ENCODE measurements at places on chromosomes 13 and 19.

DNA sequence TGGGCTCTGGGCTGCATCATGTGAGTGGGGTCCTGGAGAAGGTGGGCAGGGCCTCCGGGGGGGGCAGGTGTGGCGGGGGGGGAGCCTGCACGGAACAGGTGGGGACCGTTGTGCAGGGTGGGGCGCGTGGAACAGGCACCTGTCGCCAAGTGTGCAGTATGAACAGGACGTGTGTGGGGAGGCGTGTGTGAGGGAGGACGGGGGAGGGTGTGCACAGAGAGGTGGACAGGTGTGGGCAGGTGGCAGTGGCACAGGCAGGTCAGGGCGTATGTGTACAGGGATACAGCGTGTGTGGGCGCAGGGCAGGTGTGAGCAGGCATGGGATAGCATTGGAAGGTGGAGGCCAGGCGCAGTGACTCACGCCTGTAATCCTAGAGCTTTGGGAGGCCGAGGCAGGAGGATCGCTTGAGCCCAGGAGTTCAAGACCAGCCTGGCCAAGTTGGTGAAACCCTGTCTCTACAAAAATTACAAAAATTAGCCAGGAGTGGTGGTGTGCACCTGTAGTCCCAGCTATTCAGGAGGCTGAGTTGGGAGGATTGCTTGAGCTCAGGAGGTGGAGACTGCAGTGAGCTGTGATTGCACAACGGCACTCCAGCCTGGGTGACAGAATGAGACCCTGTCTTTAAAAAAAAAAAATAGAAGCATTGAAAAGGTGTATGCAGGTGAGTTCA lies 3.2 kb downstream of the PLK5 start:
- no peak for DNase-seq

DNA sequence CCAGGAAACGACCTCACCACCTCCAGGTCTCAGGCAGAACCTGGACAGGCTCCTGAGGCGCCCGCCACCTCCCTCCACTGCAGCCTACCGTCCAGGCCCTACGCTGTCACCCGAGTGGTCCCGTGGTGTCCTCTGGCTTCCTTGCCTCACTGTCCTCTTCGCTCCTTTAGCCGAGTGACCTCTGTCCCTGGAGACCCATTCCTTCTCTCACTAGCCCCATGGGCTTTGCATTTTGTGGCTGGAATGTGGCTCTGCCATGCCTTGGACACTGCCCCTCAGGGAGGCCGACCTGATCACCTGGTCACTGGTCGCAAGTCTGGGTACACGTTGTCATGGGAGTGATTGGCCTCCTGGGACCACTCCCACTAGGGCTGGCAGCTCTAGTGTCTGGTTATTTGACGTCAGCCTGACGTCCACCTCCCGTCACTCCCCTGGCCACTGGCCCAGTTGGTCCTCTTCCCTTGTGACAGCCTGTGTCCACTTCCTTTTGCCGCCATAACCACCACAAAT lies 17.9 kb downstream of the SLC25A42 start:
- no peak for DNase-seq

GRCh38 chr13:101942038-101942437 lies 459.8 kb downstream of the FGF14 start:
- DNase-seq, result no peak

DNA sequence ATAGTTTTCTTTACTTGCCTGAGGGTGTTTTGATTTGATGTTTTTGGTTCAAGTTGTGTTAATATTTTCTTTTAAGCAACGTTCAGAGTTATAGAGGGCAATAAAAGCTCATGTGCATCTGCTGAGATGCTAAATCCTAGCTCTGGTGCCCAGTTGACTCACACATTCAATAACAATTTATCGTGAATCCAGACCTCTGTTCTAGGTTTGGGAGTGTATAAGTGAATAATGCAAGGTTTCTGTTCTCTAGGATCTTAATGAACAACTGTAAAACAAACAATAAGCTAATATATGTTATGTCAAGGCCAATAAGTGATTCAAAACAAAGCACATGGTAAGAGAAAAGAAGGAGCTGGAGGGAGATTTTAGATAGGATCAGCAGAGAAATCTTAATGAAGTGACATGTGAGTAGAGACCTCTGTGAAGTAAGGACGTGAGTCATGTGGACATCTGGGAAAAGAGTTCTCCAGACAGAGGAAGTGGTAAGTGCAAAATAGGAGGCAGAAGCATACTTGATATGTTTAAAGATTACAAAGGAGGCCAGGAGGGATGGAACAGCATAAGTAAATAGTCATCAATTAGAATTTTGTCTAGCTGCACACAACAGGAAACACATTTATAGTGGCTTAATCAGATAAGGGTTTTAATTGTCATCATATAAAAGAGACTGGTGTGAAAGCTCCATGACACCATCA lies 278.5 kb upstream of the HTR2A start:
- DNase-seq, result no peak

- no peak for DNase-seq
Measured at GRCh38 chr13:110233951-110234280, 73.0 kb downstream of the COL4A1 start.

- peak; percentile 50 for DNase-seq
Measured at GRCh38 chr19:36489920-36490415, 607 bp upstream of the ZNF566 start.

- DNase-seq, result no peak
Measured at GRCh38 chr19:29320618-29321017, 107.7 kb upstream of the UQCRFS1 start.

DNA sequence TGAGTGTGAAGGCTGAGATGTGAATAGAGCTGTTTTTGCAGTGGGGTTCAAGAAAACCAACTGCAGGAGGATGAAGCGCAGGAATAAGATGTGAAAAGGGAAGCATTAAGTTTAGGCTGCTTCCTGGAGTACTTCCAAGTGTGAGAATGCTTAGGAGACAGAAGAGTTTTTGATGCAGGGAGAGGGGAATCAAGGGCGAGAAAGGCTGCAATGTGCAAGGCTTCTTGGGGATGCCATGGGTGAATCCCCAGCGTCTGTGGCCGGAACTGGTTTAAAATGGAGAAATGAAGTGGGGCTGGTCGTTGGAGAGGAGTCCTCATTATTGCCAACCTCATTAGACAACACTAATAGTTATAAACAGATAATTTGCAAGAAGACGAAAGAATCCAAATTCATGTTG lies 764.9 kb downstream of the LIG4 start:
- DNase-seq, result no peak

- DNase-seq, result no peak
Measured at GRCh38 chr19:33725567-33725966, 71.1 kb upstream of the KCTD15 start.

GRCh38 chr19:32223106-32223505 lies 122.3 kb upstream of the ZNF507 start:
- DNase-seq, result no peak

DNA sequence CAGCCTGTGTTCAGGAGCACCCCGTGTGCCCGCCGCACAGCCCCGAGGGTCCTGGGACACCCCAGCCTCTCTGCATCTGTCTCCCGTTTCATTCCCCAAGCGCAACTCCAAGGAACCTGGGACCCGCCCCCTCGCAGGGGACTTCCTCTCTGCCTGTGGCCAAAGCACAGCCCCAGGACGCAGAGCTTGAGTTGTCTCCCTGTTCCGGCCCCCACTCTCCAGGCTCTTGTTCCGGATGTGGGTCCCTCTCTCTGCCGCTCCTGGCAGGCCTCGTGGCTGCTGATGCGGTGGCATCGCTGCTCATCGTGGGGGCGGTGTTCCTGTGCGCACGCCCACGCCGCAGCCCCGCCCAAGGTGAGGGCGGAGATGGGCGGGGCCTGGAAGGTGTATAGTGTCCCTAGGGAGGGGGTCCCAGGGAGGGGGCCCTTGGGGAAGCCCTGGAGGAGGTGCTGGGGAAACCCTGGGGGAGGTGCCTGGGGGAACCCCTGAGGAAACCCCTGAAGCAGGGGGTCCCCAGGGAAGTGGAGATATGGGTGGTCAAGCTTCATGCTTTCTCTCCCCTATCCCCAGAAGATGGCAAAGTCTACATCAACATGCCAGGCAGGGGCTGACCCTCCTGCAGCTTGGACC lies 1.3 kb downstream of the HCST start:
- peak; percentile 88 for DNase-seq

DNA sequence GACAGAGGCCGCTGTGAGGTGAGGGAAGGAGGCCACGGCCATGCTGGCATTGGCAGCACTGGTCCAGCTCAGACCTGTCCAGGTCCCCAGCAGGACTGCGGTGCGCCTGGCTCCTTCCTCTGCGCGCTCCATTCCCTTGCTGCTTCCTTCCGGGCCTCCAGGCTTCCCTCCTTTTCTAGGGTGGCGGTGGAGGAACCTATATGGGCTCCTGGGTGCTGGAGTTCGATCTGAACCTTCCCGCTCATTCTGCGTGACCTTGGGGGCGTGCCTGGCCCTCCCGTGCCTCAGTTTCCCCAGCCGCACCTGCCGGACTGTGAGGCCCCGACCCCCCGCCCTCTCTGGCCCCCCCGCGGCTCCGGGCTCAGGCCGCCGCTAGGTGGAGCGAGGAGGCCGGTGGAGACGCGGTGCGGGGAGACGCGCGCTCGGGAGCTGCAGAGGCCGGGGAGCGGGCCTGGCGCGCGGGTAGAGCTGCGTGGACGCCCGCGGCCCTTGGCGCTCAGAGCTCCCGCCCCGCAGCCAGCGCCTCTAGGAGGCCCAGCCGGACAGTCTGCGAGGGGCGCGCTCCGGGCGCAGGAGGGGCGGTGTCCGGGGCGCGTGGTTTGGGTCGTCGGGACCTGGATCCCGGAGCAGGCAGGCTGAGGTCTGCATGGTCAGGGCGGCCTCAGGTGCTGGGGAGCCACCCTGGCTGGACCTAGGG lies 29.9 kb downstream of the EFNA2 start:
- no peak for DNase-seq

- no peak for DNase-seq
Measured at GRCh38 chr13:35343417-35343816, 133.1 kb downstream of the MAB21L1 start.

DNA sequence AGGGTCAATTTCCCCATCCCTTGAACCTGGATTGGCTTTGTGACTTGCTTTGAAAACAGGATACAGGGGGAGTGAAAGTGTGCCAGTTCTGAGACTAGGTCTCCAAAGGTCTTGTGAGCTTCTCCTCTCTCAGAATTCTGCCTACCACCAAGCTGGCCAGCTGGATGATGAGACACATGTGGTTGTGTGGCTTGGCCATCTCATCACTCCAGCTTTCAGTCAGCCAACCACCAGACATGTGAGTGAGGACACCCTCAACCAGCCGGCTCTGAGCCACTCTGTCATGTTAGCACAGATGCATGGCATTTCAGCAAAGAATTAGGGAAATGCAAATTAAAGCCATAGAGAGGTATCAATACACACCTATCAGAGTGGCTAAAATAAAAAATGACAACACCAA lies 29.5 kb downstream of the ENOX1 start:
- no peak for DNase-seq

- DNase-seq, result no peak
Measured at GRCh38 chr19:55079400-55080038, 3.9 kb downstream of the EPS8L1 start.

GRCh38 chr13:47249266-47249665 lies 352.4 kb upstream of the HTR2A start:
- no peak for DNase-seq

GRCh38 chr13:33782631-33783030 lies 35.3 kb upstream of the RFC3 start:
- DNase-seq, result no peak

GRCh38 chr13:44573790-44574465 lies 2.2 kb downstream of the TSC22D1 start:
- DNase-seq, result no peak

DNA sequence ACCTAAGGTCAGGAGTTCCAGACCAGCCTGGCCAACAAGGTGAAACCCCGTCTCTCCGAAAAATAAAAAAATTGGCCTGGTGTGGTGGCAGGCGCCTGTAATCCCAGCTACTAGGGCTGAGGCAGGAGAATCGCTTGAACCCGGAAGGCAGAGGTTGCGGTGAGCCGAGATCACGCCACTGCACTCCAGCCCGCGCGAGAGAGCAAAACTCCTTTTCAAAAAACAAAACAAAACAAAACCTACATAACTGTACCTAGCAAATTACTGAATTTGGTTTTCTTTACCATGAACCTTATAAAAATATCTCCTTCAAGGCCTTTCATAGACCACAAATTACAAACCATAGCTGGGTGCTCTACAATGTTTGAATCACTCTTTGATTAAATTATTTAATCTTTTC lies 760 bp downstream of the ZNF91 start:
- DNase-seq, result peak; percentile 27

DNA sequence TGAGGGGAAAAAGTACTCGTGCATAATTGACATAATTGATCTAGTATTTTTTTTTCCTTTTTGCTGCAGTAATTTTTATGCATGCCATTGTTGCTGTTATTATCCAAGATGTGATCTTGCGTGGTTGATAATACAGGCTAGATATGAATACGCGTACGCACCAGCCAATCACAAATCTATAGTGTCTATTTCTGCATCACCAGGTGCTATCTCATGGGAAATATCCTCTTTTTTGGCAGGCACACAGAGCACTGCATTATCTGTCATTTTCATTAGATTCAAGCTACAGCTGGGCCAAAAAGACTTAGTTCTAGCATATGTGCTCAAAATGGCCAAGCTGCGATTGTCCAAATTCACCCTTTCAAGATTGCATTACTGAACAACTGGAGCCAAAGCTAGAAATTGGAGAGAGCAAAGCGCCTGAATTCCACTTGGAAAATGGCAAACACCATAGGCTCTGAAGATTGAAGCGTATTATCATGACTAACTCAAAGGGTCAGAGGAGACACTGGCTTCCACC lies 181.1 kb downstream of the TSHZ3 start:
- DNase-seq, result no peak

- DNase-seq, result no peak
Measured at GRCh38 chr13:83219832-83220231, 662.4 kb downstream of the SLITRK1 start.

DNA sequence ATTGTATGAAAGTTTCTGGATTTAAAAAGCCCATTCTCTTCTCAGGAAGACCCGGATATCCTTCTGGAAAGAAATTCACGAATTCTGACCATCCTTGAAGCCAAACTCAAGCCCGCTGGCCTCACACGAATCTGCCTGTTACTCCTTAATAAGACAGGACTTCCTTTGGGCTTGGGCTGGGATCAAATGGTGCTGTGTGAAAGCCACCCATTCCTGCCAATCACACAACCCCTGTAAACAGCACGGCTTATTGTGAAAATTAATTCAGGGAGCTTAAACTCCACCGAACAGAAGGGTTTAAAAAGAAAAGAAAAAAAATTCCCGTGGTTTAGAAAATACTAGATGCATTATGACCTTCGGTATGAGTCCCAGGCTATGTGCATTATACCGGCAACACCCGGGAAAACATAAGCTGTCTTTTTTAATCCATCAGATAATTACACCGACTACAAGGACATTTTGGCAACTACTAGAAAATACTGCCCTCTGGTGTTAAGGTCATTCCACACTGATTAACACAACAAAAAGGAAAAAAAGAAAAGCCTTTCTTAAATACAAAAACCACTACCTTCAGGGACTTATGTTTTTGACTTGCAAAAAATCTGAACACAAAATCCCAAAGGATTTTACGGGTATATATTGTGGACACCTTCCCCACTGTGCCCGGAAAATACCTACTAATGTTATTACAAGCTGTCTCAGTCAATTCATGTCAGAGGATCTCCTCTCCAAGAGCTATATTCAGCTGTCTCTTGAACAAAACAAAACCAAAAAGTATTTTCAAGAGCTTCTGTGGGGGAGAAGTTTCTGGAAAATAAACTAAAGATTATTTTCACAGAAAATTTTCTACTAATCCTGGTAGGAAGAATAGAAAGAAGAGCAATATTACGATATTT lies 76.0 kb upstream of the LSM14A start:
- no peak for DNase-seq
